HFFc6 (cell line): ENCODE measurements at places on chromosomes 13 and 19. TPM values are rescaled to one million over a fixed set of nuclear protein-coding genes. Genes with fewer than 3 reads are reported as not detected.

DNA sequence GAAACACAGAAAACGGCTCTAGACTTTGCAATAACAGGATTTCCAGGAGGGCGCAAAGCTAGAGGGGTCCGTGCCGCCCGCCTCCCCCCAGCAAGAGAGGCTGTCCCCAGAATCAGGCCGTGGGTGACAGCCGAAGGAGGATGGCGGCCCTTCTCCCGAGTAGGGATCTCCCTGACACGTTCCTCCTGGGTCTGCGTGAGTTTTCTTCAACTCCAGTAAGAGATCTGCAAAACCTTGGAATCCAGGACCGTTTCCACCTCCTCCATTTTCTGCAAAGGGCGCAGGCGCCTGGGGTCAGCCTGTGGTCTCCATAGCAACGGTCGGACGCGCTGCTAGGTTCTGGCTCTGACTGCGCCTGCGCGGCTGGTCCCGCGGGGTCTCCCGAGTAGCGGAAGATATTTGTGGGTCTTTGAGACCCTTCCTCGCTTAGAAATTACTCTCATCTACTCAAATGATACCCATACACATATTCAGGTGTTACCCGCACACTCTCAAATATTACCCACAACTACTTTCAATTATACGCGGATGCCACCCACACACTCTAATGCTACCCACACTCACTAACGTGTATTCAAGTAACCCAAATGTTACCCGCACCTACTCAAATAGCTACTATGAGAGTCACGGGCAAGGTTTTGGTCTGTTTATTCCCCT is 2.1 kb downstream of the PNMA8C start:
- peak; percentile 50 for DNase-seq
- peak overlapping the region; percentile 88 for H3K4me3 ChIP-seq
- no peaks in the 10 kb centered on the region for H3K36me3 ChIP-seq
- H3K4me1 ChIP-seq: peaks cover 22% of the 10 kb centered on the region
- H3K27ac ChIP-seq: peak overlapping the region; percentile 71

- no peak for DNase-seq
- H3K4me1 ChIP-seq: no peaks in the 10 kb centered on the region
- H3K27me3 ChIP-seq: peaks cover 29% of the 10 kb centered on the region
- no peak overlapping the region for H3K4me3 ChIP-seq
These were observed 2.0 kb downstream of the MTUS2 start for GRCh38 chr13:28822151-28822550.

DNA sequence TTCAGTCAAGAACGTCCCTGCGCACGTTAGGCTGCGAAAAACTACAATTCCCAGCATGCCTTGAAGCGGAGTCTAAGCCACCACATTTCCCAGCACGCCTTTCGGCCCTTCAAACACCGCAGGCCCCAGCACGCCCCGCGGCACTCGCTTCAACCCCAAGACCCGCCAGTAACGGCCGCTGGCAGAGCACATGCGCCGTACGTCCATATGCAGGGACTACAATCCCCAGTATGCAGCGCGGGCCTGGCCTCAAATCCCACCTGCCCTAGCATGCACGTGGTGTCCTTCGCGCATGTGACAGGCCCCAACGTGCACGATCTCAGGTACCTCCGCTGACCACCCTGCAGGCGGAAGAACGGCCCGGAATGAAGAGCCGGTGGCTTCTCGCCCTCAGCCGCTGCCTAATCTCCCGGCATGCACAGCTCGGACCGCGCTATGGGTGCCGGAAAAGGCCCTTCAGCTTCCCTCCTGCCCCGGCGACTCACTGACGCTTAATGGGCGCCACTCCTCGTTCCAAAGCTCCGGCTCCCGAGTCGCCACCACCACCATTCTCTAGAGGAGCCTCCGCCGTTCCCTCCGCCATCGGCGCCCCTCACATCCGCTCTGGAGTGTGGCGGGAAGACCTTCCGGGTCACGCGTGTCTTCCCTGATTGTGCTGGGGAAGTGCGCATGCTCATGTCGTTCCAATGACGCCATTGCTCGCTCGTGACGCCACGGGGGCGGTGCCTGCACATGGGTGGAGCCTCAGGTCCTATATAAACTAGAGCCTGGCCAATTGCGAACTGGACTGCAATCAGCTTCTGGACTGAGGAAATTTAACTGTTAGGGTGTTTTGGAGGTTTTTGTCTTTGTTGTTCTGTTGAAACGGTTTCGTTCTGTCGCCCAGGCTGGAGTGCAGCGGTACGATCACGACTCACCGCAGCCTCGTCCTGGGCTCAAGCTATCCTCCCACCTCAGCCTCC is at the start of gene DUS3L:
DUS3L (minus strand) TSS at position 605 of the 962 bp plus-strand sequence; CDS start at position 583, 22 bp downstream.
- H3K27ac ChIP-seq: peak within 1 kb of the TSS; percentile 100
- DNase-seq: peak; percentile 97
- H3K27me3 ChIP-seq: peaks cover 5% of the 10 kb centered on the region
- H3K36me3 ChIP-seq: peaks cover 29% of the 10 kb centered on the region

DNA sequence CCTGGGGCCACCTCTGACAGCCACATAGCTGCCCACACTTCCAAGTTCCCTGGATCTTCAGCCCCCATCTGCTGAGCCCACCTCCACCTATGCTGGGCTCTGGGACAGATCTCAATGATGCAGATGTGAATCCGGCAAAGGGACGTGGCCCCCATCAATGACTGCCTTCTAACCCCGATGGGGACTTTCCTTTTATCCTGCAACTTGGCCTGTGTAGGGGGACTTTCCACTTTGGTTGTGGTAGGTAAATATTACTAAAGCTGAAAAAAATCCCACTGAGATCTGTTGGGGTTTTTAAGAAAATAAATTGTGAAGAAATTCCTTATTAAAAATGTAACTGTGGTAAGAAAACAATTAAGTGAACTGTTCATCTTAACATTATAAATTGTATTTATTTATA is 20.8 kb upstream of the ASPDH start:
- H3K4me3 ChIP-seq: no peak overlapping the region
- DNase-seq: no peak
- H3K27ac ChIP-seq: no peak overlapping the region
- peaks cover 10% of the 10 kb centered on the region; the same call in 1 of the 2 replicates for H3K36me3 ChIP-seq

DNA sequence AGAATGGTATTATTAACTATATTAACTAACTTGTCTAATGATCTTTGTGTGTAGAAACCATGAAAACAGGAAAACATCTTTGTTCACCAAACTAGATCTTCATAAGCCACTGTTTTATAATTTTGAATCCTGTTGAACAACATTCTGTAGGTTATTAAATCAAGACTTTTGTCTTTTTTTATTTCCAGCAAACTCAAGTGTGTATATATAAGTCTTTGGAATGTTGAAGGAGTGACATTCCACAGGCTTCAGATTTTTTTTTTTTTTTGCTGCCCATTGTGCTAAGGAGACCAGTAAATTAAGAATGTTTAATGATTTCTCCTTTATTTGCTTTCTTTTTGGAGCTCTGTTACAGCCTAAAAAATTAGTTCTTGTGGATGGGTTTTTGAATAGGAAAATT is 89.6 kb downstream of the LMO7 start:
- peak overlapping the region; percentile 41; the same call in 1 of the 2 replicates for H3K4me3 ChIP-seq
- peaks cover 62% of the 10 kb centered on the region for H3K4me1 ChIP-seq
- H3K36me3 ChIP-seq: peaks cover 63% of the 10 kb centered on the region

DNA sequence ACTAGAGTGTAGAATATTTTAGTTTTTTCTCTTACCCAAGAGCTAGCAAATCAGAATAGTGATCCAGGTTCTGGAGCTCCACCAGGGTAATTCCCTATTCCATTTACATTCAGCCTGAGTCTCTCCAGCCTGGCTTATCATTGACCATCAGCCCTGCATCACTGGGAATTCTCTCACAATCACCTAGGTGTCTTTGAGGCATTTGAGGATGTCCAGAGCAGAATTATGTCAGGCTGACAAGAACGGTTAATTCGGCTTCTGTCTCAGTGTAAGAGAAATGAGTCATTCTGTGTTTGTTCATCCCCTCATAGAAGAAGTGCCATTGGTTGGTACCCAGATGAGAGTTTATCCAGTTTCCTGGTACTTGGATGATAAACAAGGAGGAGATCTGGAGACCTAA is 180.5 kb downstream of the ZNF737 start:
- no peak overlapping the region for H3K4me3 ChIP-seq
- no peaks in the 10 kb centered on the region; the same call in 1 of the 2 replicates for H3K27me3 ChIP-seq
- no peak for DNase-seq
- H3K27ac ChIP-seq: no peak overlapping the region
- no peaks in the 10 kb centered on the region for H3K4me1 ChIP-seq

DNA sequence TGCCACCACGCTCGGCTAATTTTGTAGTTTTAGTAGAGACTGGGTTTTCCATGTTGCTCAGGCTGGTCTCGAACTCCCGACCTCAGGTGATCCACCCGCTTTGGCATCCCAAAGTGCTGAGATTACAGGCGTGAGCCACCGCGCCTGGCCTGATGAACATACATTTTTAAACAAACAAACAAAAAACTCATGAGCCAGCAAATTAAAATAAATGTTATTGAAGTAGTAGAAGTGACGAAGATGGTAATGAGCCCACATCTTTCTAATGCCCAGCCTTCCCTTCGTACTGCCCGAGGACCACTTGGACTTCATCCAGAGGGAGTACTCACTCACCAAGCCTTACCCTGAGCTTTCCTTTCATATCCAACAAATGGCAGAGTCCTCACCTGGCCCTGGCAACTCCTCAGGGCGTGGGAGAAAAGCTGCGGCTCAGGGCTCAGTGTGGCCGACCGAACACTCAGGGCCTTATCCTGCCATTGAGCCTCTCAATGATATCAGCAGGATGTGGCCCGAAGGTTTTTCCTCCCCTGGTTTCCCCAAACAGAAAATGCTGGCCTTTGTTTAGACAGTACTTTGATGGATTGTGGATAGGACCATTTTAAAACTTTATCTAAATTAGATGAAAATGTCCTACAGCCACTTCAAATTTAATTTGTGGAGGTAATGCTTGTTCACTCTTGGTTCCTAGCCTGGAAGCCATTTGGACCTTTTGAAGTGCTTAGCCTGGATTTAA is 22.8 kb upstream of the ABCC4 start:
- no peaks in the 10 kb centered on the region for H3K4me1 ChIP-seq
- no peak overlapping the region for H3K4me3 ChIP-seq
- peaks cover 11% of the 10 kb centered on the region for H3K27me3 ChIP-seq
- H3K27ac ChIP-seq: no peak overlapping the region

ZNF208 gene
- total RNA-seq: 0.08 TPM in 1 of 3 replicates, not detected in the others

DNA sequence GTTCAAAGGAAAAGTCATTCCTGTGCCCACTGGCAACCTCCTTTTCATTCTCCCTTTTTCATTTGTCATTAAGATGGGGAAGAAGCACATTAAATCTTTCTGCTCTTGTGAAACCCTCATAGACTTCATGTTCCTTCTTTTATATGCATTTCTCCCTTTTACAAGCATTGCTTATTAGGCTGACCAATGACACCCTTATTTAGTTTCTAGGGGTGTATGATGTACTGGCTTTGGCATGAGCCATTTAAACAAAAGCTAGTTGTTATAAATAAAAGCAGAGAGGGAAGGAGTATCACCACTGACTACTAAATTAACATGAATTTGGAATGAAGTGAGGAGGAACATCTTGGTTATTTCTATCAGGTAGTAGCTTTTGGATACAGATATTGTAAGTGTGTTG is 68.2 kb upstream of the PCDH9 start:
- H3K27ac ChIP-seq: no peak overlapping the region
- H3K4me1 ChIP-seq: peaks cover 6% of the 10 kb centered on the region; the same call in 1 of the 2 replicates
- no peaks in the 10 kb centered on the region for H3K36me3 ChIP-seq
- H3K4me3 ChIP-seq: no peak overlapping the region

DNA sequence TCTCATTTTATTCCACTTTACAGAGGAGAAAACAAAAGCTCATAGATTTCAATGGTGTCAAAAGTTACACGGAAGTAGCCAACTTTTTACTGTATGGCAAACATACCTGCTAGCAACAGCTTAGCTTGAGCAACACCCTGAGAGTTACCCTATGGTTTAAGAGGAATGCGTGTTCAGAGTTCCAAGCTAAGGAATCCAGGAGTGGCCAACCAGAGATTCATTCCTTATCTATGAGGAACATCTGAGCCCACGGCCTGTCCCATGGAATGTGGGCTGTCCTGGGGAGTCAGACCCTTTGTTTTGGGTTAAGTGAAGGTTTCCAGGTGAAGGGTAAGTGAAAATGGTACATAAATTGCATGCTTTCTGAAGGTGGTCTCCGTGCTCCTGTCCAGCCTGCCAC is 67.5 kb downstream of the STARD13 start:
- H3K4me1 ChIP-seq: peaks cover 80% of the 10 kb centered on the region
- H3K36me3 ChIP-seq: peaks cover 50% of the 10 kb centered on the region
- H3K27me3 ChIP-seq: peaks cover 1% of the 10 kb centered on the region; the same call in 1 of the 2 replicates
- peak overlapping the region; percentile 58 for H3K4me3 ChIP-seq
- H3K27ac ChIP-seq: peak overlapping the region; percentile 84
- DNase-seq: peak; percentile 57

DNA sequence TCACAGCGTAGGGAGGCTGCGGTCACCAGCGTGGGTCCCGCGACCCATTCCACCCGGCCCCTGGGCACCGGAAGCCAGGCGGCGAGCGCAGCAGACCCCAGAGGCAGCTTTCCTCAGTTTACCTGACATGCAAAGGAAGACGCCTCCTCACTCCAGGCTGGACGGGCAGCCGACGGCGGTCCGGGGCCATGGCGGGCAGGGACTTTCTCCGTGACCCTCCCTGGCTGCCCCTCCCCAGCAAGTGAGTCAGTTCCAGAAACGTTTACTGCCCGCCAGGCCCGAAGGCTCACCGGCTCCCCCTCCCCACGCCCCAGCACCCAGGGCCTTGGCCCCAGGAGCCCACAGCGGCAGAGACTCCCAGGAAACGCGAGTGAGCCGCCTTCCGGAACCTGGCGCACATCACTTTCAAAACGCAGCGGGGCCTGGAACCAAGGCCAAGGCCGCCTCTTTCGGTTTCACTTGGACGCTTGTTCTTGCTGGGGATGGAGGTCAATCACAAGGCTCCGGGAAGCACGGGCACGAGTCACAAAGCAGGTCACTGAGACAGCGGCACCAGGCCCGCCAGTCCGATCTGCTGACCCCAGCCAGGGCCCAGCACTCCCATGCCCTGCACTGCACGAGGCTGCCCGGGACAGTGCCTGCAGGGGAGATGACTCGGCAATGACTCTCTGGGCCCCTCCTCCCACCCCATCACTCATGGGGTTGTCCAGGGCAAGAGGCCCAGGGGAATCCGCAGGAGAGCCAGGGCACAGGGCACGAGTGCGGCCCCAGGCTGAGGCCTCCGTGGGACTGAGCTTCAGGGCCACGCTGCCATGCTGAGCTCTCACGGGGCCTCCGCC is 5.3 kb downstream of the SBNO2 start:
- peaks cover 38% of the 10 kb centered on the region for H3K4me1 ChIP-seq
- H3K27ac ChIP-seq: peak overlapping the region; percentile 96
- peaks cover 20% of the 10 kb centered on the region for H3K36me3 ChIP-seq
- peak; percentile 85 for DNase-seq
- H3K27me3 ChIP-seq: peaks cover 2% of the 10 kb centered on the region
- H3K4me3 ChIP-seq: peak overlapping the region; percentile 85

GRCh38 chr13:112457485-112457884 is 81.3 kb downstream of the SPACA7 start:
- no peak overlapping the region for H3K27ac ChIP-seq
- H3K36me3 ChIP-seq: no peaks in the 10 kb centered on the region
- H3K4me1 ChIP-seq: no peaks in the 10 kb centered on the region
- DNase-seq: no peak
- H3K4me3 ChIP-seq: no peak overlapping the region

C13orf46 gene
- total RNA-seq: 2.2 and 2.4 TPM in 2 replicates
